CD8-positive, alpha-beta T cell (primary cell): ENCODE measurements at places on chromosomes 6 and 20.

DNA sequence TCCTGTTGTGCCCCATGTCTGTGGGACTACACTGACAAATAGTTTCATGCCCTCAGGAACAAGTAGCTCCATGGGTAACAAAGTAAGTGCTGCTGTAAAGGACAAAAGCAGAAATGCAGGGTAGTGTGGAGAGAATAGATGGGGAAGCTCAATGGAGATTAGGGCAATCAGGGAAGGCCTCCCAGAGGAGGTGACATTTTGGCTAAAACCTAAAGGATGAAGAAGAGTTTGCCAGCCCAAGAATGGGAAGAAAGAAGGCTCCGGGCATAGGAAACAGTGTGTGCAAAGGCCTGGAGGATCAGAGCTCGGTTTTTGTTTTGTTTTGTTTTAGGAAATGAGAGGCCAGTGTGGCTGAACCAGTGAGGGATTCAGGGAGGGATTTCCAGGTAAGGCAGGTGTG is 43.6 kb upstream of the FAM83D start:
- no peak for DNase-seq

- DNase-seq = no peak
These were observed 6.1 kb downstream of the MMP24 start for GRCh38 chr20:35232575-35232974.

DNA sequence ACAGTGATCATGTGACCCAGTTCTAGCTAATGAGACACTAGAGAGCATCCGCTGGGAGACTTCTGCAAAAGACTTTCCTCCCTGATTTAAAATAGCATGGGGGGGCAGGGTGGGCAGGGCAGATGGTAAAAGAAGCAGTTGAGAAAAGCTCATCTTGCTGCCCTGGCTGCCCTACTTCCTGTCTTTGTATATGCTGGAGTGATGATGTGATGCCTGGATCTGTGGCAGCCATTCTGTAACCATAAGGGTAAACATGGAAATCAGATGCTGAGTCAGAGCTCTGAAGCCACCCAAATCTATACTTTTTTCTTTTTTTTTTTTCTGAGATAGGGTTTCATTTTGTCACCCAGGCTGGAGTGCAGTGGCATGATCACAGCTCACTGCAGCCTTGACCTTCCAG is 25.4 kb downstream of the ZFP64 start:
- no peak for DNase-seq

DNA sequence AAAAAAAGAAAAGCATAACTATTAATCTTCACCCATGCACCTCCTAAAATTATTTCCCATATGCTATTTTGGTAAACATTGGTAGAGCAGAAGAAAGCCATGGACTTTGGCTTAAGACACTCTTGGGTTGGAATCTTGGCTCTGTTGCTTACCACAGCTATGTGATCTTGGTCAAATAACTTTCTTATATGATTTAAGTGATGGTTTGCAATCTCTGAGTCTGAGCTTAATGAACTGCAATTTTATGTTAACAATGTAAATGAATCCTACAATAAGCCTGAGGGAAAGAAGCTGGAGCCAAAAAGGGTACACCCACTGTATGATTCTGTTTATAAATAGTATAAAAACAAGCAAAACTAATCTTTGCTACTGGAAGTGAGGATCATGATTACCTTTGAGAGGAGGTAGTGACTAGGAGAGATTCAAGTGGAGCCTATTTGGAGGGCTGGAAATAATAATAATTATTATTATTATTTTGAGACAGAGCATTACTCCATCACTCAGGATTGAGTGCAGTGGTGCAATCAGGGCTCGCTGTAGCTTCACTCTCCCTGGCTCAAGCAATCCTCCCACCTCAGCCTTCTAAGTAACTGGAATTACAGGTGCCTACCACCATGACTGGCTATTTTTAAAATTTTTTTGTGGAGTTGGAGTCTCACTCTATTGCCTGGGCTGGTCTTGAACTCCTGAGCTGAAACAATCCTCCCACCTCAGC is 34.5 kb downstream of the ABRACL start:
- DNase-seq = no peak

DNA sequence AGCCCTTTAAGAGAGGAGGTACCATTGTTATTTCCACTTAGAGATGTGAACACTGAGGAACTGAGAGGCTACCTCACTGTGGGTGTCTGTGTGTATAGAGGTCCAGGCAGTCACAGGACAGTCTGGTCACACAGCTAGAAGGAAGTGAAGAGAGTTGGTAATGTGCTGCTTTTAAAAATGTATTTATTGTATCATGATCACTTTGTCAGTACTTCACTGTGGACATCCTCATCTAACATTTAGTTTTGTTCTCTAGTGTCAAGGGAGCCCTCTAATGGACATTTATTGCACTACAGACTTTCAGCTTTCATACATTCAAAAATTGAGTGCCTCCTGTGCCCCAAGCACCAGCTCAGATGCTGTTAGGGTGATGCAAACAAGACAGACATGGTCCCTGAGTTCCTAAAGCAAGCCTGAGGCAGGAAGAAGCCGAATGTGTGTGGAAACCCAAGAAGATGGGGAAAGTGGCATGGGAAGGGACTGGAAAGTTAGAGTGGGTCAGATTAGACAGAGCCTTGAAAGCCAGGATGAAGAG is 123.0 kb downstream of the SLC16A10 start:
- peak; percentile 66 for DNase-seq

GRCh38 chr6:159806021-159806458 is 6.0 kb downstream of the PNLDC1 start:
- DNase-seq = no peak

DNA sequence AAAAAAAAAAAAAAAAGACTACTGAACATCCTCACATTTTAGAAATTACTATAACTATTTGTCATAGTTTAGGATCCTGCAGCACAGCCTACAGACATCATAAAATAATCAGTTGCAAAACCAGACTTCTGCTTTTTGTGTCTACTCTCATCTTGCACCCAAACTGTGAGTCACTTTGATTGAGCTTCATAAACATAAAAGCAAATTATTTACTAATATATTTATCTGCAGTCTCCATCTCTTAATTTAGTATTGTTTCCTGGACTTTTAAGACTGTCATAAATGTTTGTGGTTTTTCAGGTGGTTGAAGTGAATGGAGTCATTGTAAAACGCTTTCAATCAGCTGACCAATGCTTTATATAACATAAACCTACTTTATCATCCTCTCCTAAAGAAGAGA is 14.8 kb upstream of the CALHM6 start:
- DNase-seq = no peak

DNA sequence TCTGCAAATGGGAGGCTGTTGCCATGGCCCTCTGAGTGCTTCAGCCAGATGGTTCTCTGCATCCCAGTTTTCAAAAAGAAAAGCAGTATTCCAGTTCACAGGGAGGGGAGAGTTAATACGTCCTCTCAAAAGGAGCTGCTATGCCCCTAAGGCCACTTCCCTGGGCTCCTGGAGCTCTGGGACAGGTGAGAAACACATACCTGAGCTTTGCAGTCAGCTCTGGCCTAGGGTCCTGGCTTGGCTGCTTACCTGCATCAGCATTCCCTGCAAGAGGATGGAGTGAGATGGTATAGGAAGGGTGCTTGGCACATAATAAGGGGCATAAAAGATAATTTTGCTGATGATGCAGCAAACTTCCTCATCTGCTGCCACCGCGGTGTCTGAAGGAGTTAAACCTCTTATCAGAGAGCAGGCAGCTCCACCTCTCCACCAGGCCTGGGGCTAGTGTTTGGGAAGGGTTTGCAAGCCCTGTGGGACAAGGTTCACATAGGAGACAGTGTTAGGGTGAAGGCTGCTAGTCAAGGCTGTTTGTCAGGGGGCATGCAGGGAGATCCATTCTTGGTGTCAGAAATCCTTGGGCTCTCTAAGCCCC is 62.7 kb downstream of the SLC24A3 start:
- DNase-seq = no peak

- DNase-seq = no peak
These were observed 24.9 kb downstream of the RNF144B start for GRCh38 chr6:18412068-18412467.

DNA sequence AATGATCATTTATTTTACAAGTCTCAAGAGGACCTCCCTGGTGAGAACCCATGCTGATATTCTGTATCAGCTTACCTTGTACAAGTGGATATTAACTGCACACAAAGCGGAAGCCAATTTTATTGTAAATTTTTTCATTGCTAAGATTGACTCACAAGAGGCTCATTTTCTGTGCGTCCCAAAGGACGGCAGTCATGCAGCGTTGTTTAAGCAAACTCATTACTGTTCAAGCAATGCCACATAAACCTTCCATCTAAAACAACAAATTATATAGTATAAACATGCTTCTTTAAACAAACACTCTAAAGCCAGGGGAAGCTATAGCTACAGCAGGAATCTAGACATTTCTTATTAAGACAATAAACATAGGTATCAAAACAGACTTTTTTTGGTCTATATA is 575.3 kb downstream of the FRK start:
- DNase-seq = no peak

DNA sequence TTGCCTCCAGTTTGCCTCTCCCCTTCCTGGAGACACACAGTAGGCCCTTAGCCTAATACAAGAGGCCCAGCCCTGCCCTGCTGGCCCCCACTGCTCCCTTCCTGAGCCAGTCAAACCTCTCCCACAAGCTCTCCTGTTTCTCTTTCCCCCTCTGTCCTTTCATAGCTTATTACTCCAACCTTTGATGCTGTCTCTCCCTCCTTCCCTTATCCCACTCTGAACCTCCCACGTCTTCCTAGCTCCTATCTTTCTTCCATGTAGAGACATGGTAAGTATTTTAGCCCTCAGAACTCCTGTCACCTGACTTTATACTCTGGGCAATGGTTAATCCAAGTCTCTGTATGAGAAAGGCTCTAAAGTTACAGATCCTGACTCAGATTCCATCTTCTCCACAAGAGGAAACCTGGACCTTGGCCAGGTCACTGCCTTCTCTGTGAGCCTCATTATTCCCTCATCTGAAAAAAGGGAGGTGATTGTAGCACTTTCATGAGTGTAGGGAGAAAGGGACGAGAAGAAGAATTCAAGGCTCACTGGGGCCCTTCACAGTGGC is 6.7 kb downstream of the TGIF2 start:
- DNase-seq = no peak

GRCh38 chr20:40195742-40196141 is 493.3 kb downstream of the MAFB start:
- no peak for DNase-seq

GRCh38 chr6:79170431-79170830 is 64.1 kb downstream of the HMGN3 start:
- no peak for DNase-seq

DNA sequence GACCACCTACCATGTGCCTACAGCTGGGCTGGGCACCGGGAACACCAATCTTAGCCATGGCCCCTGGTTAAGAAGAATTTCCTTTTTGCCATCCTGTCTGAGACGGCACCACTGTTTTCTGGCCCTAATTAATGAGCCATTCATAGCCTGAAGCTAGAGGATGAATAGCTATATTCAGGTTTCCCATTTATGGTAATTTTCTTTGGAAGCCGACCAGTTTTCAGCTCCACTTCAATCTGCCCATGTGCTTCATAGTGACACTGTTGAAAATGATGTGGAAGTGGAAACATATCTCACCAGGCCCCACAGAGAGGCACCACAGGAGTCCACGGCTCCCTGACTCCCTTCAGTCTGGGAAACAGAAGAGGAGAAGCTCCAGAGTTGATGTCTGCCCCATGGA is 22.6 kb upstream of the ULBP3 start:
- DNase-seq = no peak

- DNase-seq = no peak
These were observed 517.4 kb upstream of the JARID2 start for GRCh38 chr6:14728396-14729024.

- DNase-seq = no peak
These were observed 262.4 kb upstream of the AGPAT4 start for GRCh38 chr6:161536224-161536630.

- no peak for DNase-seq
These were observed 799.3 kb downstream of the TBC1D32 start for GRCh38 chr6:120534954-120535353.

DNA sequence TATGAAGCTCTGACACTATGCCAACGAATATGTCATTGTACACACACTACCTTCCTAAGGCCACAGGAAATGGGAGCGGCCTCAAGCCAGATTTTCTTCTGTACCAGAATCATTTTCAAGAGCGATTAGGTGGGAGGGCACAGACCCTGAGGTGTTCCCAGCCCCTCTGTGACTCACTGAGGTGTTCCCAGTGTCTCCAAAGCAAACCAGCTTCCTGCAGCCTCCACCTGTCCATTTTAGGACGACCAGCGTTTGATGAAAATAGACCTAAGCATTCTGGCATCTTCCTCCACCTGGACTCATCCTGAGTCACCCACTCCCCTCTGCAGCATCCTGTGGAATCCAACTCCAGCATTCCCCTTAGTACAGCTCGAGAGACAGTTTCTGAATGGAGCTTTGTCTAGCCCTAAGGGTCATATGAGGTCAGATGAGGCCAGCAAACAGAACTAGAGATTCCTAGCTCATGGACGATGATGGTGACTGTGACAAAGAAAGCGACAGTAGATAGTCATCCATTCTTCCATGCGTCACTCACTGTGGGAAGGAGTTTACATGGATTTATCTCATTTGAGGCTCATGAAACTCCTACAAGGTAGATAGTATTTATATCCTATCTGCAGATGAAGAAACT is 203.4 kb downstream of the PTPRT start:
- DNase-seq = no peak

GRCh38 chr6:70860045-70860444 is 96.8 kb downstream of the B3GAT2 start:
- no peak for DNase-seq

DNA sequence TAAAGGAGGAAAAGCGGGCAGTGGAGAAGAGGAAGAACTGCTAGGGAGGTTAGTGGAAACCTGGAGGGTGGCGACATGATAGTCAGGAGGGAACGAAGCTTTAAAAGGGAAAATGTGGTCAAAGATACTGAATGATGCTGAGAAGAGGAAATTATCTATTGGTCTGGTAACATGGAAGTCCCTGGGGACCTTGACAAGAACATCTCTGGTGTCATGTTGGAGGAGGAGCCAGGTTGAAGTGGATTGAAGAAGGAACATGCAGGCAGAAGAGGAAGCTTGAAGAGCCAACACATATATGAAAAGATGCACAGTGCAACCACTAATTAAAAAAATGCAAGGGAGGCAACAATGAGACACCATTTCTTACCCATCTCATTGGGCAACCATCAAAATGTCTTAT is 251.9 kb upstream of the RNF24 start:
- no peak for DNase-seq

DNA sequence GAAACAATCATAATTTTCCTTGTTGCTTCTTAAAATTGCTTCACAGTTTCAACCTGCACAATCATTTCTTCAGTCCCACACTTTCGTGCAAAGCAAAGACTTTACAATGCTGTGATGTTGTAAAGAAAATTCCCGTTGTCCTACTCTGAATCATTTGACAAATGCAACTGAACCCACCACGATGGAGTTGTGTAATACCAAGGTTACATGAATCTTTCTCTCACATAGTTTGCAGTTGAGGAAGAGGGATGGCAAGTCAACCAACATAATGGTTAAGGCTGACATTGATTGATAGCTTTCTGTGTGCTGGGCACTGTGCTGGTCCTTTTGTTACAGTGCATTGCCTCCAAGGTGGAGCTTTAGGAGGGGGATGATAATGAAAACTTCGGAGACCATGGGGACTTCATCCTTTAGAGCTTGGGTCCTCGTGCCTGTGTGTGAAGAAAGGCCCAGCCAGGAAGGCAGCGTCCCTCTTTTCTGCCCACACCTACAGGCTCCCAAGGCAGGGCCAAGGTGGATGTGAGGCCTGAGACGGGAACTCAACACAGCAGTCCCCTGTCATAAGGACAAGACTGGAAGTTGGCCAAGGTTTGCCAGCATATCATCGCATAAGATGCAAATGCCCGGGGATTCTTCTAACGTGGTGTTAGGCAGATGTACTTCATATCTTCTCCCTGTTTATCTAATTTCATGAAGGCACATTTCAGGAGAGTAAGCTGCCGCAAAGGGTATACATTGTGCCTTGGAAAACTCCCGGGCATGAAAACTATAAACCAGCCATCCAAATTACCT is 96.9 kb downstream of the LY86 start:
- no peak for DNase-seq

GRCh38 chr6:45721665-45722064 is 294.0 kb downstream of the CLIC5 start:
- no peak for DNase-seq
